ENCODE measurements at places on chromosomes 7 and 10. TPM values are rescaled to one million over a fixed set of nuclear protein-coding genes. Genes with fewer than 3 reads are reported as not detected.

DNA sequence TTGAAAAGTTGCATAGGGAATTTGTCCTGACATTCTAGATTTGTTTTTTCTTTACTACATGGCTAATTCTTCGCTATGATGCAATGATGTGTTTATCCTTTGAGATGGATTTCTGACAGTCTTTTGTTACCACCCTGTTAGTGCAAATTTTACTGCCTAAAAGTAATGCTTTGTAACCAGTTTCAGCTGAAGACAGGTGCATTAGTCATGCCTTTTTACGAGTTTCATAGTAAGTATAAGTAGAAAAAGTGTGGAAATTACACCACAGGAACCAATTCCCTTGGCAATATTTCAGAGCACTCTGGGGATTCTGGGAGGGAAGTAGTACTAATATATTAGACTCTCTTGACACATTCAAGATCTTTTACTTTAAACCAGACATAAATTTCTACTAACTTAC is 257.8 kb upstream of the DKK1 start:
- no peaks in the 10 kb centered on the region for H3K27me3 ChIP-seq
- no peaks in the 10 kb centered on the region for H3K4me1 ChIP-seq
- no peaks in the 10 kb centered on the region for H3K36me3 ChIP-seq
- H3K27ac ChIP-seq = no peak overlapping the region

ZNF248 gene
- total RNA-seq = 8.8 TPM

DNA sequence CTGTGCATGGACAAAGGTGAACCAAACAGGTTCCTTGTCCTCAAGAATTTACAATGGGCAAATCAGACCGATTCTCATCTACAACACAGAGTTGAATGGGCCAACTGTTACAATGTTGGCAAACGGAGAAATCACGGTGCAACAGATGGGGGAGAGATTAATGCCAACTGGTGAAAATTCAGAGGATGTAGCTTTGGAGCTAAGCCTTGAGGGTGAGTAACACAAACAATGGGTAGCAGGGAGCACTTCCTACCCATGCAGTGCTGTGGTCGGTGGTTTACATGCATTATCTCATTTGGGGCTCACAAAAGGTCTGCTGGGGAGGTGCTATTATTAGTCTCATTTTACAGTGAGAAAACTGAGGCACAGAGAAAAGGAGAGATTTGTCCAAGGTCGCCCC is 902 bp upstream of the NFE2L3 start:
- H3K4me1 ChIP-seq = peaks cover 41% of the 10 kb centered on the region
- H3K27ac ChIP-seq = no peak overlapping the region
- H3K4me3 ChIP-seq = no peak overlapping the region
- DNase-seq = no peak
- peaks cover 13% of the 10 kb centered on the region for H3K27me3 ChIP-seq

PRTFDC1 gene
- 9.1 TPM for total RNA-seq

GRCh38 chr10:94108200-94108599 is 114.5 kb downstream of the PLCE1 start:
- H3K36me3 ChIP-seq = no peaks in the 10 kb centered on the region
- DNase-seq = no peak
- H3K4me3 ChIP-seq = no peak overlapping the region
- H3K27ac ChIP-seq = no peak overlapping the region
- H3K27me3 ChIP-seq = no peaks in the 10 kb centered on the region
- H3K4me1 ChIP-seq = no peaks in the 10 kb centered on the region

ADGRA1 gene
- not detected for total RNA-seq

DNA sequence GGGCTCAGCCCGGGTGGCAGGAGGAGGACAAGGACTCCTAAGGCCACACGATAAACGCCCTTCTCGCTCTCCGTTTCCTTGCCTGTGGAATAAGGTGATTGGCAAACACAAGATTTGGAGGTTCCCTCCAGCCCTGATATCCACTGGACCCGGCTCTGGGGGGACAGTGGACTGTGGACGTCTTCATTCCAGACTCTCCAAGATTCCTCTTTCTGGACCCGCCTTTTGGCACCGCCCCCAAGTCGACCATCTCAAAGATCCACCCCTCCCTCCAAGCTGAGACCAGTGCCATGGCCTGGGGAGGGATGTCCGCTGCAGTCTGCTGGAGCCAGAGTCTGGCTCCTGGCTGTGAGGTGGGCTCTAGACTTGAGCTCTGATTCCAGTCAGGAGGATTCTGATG is 23.6 kb downstream of the ZNF783 start:
- peaks cover 7% of the 10 kb centered on the region for H3K27me3 ChIP-seq
- DNase-seq = peak; percentile 21
- H3K36me3 ChIP-seq = peaks cover 7% of the 10 kb centered on the region
- H3K4me1 ChIP-seq = peaks cover 38% of the 10 kb centered on the region
- no peak overlapping the region for H3K27ac ChIP-seq
- peak overlapping the region; percentile 40 for H3K4me3 ChIP-seq

DNA sequence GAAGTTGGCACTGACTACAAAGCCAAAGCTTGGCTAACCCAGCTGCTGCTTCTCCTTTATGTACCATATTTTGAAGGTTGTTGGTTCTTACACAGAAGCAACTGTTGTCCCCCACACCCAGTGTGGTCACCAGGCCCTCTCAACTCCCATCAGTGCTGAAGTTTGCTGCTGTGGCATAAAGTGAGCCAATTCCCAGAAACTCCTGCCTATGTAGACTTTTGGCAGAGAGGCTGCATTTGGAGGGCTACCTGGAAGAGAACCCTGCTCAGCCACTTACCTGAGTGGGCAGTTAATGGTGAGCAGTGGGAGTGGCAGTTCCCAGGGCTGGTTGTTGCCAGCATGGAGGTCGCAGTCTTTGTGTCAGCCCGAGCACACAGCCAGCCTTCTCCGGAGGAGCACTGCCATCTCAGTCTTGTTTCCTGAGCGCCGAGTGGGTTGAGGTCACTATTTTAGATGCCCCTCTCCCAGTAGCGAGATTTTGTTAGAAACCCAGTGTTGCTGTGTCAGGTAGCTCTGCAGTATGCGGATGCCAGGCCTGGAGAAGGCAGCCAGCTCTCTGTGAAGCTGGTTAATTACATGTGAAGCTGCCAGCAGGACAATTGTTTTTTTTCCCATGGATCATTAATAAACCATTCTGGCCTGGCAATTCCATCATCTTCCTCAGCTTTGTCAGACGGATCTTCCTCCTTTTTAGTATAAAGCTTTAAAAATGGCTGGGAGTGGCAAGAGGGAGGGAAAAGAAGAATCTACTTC is 24.5 kb downstream of the LRRC4 start:
- H3K4me1 ChIP-seq = no peaks in the 10 kb centered on the region
- no peaks in the 10 kb centered on the region for H3K27me3 ChIP-seq
- H3K4me3 ChIP-seq = no peak overlapping the region
- no peak for DNase-seq

DNA sequence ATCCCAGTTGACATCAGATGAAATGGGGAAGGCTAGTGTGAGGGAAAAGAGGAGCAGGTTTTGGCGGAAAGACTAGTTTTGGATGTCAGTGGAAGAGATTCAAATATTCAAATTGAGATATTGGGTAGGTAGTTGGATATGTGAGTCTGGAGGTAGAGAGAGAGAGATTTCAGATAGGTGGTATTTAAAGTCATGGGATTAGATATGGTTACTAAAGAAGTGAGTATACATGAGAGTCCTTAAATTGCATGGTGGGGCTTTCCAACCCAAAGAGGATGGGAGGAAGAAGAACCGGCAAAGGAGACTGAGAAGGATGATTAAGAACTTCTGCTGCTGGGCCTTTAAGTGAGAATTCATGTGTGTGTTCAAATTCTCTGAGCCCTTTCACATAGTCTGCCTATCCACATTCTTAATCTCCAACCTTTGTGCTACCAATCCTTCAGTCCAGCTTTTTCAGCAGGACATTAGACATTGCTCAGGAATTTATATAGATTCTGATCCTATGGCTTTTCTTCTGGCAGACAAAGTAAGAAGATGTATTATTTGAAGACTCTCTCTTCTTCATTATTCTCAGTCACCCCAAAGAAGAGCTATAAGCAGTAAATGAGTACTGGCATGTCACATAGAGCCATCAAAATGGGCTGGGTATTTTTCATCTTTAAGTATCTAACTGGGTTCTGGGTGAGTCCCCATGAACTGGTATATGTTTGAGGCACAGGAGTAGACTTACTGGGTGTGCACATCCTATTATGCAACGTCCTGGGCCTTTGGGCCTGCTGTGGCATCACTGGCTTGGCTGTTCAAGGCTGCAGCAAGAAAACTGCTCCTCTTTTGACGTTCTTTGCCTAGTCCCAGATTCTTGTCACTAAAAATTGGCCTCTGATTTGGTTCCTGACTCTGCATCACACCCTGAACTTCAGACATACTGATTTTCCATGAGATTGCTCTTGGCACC is 33.6 kb downstream of the ST7 start:
- H3K4me3 ChIP-seq = no peak overlapping the region
- no peaks in the 10 kb centered on the region for H3K36me3 ChIP-seq
- H3K27ac ChIP-seq = no peak overlapping the region
- no peak for DNase-seq

PITX3 gene
- total RNA-seq = 0.05 TPM

LMTK2 gene
- 5.4 TPM for total RNA-seq

DYNC1I1 gene
- total RNA-seq = 2.5 TPM

- H3K36me3 ChIP-seq = no peaks in the 10 kb centered on the region
- no peak overlapping the region for H3K4me3 ChIP-seq
- H3K27me3 ChIP-seq = no peaks in the 10 kb centered on the region
Measured at GRCh38 chr7:148266795-148267194, 323.8 kb upstream of the C7orf33 start.

PLEKHS1 gene
- total RNA-seq = under 0.01 TPM

GRCh38 chr10:47347303-47347675 is 874 bp upstream of the RBP3 start:
- H3K27me3 ChIP-seq = no peaks in the 10 kb centered on the region
- no peak for DNase-seq
- no peak overlapping the region for H3K4me3 ChIP-seq
- no peaks in the 10 kb centered on the region for H3K36me3 ChIP-seq
- no peaks in the 10 kb centered on the region for H3K4me1 ChIP-seq

NPTX2 gene
- 0.47 TPM for total RNA-seq

CPXM2 gene
- 5.8 TPM for total RNA-seq

DNA sequence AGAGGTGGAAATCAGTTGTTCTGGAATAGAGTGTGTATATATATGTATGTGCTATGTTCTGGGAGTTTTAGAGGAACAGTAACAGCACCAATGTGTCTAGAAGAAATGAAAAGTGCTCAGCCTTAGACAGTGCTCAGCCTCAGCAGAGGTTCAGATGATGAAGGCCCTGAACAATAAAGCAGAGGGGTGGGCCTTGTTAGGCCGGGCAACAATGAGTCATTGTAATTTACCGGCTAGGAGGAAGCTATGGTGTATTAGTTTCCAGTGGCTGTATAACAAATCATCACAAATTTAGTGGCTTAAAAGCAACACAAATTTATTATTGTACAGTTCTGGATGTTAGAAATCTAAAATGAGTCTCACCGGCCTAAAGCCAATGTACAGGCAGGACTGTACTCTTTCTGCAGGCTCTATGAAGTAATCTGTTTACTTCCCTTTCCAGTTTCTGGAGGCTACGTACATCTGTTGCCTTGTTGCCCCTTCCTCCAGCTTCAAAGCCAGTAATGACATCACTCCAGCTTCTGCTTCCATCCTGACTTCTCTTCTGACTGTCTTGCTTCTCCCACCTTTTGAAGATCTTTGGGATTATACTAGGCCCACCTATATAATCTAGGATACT is 84.6 kb downstream of the CH25H start:
- no peak overlapping the region for H3K27ac ChIP-seq
- H3K36me3 ChIP-seq = no peaks in the 10 kb centered on the region
- H3K4me1 ChIP-seq = no peaks in the 10 kb centered on the region
- DNase-seq = no peak
- H3K27me3 ChIP-seq = no peaks in the 10 kb centered on the region

GRCh38 chr10:116215651-116216050 is 57.4 kb downstream of the GFRA1 start:
- no peaks in the 10 kb centered on the region for H3K36me3 ChIP-seq
- H3K27ac ChIP-seq = no peak overlapping the region
- no peaks in the 10 kb centered on the region for H3K4me1 ChIP-seq

GNGT1 gene
- 0.76 TPM for total RNA-seq

Measured in thymus (tissue), 14 donors.